ENCODE measurements at places on chromosomes 5 and 9.
A peak's percentile ranks its signal among the peaks of the same experiment; 100 is the strongest.

DNA sequence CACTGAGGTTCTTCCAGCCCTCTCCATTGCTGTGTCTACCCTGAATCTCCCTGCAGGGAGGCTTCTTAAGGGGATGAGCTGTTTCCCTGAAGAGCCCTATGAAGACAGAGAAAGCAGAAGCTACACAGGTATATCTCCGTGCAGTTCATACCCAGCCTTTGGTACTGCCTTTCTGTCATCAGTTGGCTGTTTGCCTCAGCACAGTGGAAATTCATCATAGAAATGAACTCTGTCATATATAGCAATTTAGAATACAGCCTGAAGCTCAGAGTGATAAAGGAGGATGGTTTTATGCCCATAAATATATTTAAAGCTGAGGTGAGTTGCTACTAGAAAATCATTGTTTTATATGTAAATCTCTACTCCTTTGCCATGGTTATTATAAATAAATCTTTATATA, 42.6 kb upstream of the KCNN2 start:
- DNase-seq, result no peak

DNA sequence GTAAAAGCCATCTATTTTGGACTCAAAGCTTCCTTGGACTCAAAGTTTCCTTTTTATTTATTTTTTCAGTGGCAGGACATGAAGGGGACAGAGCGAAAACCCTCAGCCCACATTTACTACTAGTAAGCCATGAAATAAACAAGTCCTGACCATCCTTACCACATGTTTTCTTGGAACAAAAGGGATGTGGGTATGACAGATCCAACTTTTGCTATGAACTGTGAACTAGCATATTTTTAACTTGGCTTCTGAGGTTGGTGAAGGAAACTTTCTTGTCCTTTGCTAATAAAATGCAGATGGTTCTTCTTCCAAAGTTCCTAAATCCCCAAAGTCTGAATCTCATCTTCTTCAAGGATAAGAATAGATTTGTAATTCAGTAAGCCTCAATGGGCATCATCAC, 122.7 kb upstream of the TNC start:
- DNase-seq, result no peak

DNA sequence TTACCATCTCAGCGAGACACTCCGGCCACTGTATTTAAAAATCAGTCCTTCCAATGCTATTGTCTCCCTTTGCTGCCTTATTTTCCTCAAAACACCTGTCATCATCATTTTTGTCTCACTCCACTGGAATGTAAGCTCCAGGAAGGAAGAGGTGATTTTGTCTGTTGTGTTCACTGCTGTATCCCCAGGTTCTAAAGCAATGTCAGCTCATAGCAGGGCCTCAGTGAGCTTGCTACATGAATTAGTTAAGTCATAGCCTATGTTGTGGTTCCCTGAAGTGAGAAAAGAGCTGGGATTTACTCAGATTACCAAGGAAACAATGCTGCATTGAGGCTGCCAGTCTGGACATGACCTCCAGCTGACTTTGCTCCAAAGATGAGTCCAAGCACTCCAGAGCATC, 137.6 kb upstream of the RASEF start:
- DNase-seq, result no peak

- DNase-seq, result no peak
These were observed 11.8 kb upstream of the REEP5 start for GRCh38 chr5:112933651-112934365.

DNA sequence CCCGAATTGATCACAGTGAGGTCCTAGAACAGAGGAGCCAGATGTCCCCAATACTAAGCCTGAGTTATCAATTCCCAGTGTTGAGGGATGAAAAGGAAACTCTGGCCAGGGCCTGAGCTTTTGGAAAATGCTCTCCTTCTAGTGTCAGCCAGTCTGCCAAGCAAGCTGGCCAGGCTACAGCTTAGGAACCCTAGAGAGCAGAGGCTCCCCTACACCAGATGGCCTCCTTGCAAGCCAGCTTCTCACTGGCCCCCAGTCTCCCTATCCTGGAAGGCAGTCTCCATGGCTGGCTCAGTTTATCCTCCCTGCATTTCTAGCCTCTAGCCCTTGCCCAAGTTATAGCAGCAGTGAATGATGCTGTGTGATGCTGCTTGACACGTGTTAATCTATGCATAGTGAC, 204.7 kb upstream of the WWC1 start:
- DNase-seq, result no peak

DNA sequence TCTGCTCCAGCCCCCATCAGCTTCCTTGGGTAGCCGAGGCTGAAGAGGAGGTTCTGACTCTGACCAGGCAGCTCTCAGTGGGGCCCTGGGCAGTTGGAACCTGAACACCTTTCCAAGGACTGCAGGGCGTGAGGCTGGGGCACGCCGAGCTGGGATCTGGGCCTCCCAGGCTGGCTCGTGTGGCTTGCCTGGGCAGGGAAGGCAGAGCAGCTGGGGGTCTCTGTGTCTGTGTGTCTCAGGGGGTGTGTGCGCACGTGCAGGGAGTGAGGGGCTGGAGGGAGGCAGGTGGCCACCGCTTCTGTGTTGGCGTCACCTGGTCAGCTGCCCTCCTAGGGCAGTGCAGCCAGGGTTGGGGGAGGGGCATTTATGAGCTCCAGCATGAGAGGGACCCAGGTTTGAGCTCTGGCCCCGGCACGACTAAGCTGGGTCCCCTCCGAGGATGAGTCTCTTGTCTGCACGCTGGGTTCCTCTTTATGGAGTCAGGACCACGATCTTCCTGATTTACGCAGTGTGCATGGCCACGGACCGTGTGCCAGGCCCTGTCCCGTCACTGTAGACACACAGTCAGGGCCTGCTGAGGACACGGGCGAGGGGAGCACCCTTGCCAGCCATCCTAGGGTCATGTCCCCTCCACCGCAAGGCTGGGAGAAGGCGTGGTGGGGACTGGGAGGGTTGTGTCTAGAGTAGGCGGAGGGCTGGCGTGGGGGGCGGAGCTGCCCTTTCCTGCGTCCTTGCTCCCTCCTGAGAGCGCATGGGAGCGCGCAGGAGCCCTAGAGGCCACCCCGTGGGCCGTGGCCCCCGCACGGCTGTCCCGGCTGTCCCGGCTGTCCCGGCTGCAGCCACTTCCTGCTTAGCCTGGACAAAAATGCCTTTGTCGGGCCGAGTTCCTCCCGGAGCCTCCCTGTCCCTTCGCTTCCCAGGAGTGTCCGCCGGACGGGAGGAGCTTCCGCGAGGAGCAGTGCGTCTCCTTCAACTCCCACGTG, 4.6 kb downstream of the ADAMTSL2 start:
- no peak for DNase-seq

DNA sequence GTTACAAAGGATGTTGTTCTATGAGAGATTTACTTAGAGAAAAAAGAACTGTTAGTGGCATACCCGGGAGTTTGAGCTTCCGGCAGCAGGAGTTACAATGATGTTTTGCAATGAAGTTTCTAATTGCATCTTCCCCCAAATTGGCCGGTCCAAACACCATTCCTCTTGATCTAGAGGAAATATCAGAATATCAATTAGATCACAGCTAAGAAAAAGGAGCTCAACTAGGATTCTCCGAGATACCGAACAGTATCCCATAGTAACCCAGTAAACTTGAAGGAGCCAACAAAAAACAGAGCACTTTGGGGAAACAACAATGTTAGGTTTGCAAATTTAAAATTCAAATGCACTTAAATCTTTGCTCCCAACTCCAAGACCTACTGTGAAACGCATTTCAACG, 159.5 kb downstream of the TRPM6 start:
- DNase-seq, result no peak

DNA sequence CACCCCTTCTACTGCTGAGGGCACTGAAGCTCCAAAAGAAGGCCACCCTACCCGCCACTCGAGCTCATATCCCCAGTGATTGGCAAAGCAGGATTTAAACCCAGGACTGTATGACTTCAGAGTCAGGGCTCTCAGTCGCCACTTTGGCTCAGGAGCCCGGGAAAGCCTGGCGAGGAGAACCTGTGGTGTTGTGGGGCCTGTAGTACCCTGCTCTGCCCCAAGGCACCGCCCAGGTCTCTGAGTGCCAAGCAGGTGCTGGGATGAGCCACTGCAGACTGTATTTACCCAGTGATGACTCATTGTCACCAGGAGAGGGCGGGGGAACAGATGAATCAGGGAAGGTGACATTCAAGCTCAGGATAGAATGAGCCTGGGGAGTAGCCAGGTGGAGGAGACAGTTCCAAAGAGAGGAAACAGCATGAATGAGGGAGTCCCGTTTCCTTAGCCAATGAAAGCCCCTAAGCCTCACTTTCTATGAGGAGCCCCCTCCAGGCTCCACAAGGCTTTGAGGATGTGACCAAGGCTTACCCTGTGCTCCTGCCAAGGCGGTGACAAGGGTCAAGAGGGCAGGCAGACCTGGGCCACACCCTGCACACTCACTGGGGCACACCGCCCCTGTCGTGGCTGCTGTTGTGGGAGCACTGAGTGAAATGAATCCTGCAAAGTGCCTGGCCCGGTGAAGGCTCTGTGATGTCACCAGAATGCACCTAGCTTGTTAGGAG, 17.8 kb upstream of the DPM2 start:
- DNase-seq, result peak; percentile 83

- no peak for DNase-seq
These were observed 7.0 kb upstream of the IRF1 start for GRCh38 chr5:132497488-132497997.

DNA sequence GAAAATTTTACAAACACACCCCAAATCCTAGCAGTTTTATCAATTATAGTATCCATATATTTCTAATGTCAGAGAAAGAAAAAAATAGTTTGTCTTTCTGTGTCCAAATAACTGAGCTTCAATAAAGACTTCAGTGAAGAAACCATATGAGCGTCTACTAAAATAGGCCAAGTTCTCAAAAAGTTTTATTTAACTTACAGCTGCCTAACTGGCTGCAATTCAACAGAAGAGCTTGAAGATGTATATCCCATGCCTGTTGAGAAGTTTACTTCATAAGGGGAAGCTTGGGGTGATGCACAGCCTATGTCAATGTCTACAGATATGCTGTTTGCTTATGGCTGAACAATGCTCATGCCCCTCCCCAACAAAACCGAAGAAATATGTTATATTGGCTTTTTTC, 43.7 kb upstream of the ELOVL7 start:
- no peak for DNase-seq
